Muscle of back (tissue), 13 donors: ENCODE measurements at places on chromosomes 11 and 22. TPM values are rescaled to one million over a fixed set of nuclear protein-coding genes. Genes with fewer than 3 reads are reported as not detected.

HRAS gene
- 102 TPM for polyA plus RNA-seq

OR52N4 gene
- polyA plus RNA-seq: not detected

SMTNL1 gene
- 220 TPM for polyA plus RNA-seq

NXPE1 gene
- polyA plus RNA-seq: 0.10 TPM
